Foreskin keratinocyte (primary cell): ENCODE measurements at places on chromosomes 3 and 15. TPM values are rescaled to one million over a fixed set of nuclear protein-coding genes. Genes with fewer than 3 reads are reported as not detected.

The RHOV gene
- polyA plus RNA-seq: 0.37 and 0.55 TPM in 2 replicates

The KCNMB3 gene
- polyA plus RNA-seq: 0.49 and 0.54 TPM in 2 replicates

The GABRR3 gene
- polyA plus RNA-seq: not detected in 2 replicates

GRCh38 chr3:58706395-58707167 is 40.0 kb upstream of the FAM3D start:
- no peak for DNase-seq

GRCh38 chr3:47009225-47010110 is 30.0 kb downstream of the NBEAL2 start:
- peak; percentile 77 for DNase-seq

GRCh38 chr3:33218446-33219174 is at the start of gene SUSD5:
Gene SUSD5, minus strand, starts transcription at chr3:33218810. Its CDS starts 13 bp downstream, at chr3:33218797.
- no peak for DNase-seq

- no peak for DNase-seq
Observed at GRCh38 chr3:144265542-144266100, 294.0 kb downstream of the DIPK2A start.

GRCh38 chr3:71956069-71956340 is 171.1 kb upstream of the PROK2 start:
- DNase-seq: no peak

DNA sequence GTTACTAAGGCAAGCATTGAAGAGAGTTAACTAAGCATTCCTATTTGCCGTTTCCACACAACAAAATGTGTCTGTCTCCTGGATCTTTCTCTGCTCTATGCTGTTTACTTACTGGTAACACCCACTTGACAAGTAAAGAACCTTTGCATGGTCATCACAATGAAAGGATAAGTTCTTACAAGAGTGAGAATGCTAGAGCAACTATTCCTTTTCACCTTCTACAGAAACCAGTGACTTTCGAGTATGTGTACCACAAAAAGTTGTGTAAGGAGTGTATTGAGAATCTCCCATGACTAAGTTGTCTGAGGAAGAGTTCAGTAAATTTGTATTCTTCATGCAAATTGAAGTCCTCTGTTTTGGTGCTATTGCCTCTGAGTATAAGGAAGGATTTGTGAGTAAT is 10.8 kb downstream of the TIPARP start:
- DNase-seq: no peak

- DNase-seq: no peak
Observed at GRCh38 chr3:177944228-177944661, 592.0 kb upstream of the KCNMB2 start.

GRCh38 chr15:27081676-27082418 is 110.9 kb downstream of the GABRG3 start:
- DNase-seq: no peak

GRCh38 chr3:134229038-134229437 is 21.6 kb downstream of the RYK start:
- no peak for DNase-seq
